ENCODE measurements at places on chromosomes 2 and 18. TPM values are rescaled to one million over a fixed set of nuclear protein-coding genes. Genes with fewer than 3 reads are reported as not detected.

Gene PSTPIP2
- total RNA-seq = 9.8 TPM

Gene ASPRV1
- 2.1 TPM for total RNA-seq

- no peak for DNase-seq
Observed at GRCh38 chr2:147247749-147248148, 597.1 kb upstream of the ACVR2A start.

- no peak for DNase-seq
Observed at GRCh38 chr2:157259960-157260359, 2.5 kb downstream of the GALNT5 start.

DNA sequence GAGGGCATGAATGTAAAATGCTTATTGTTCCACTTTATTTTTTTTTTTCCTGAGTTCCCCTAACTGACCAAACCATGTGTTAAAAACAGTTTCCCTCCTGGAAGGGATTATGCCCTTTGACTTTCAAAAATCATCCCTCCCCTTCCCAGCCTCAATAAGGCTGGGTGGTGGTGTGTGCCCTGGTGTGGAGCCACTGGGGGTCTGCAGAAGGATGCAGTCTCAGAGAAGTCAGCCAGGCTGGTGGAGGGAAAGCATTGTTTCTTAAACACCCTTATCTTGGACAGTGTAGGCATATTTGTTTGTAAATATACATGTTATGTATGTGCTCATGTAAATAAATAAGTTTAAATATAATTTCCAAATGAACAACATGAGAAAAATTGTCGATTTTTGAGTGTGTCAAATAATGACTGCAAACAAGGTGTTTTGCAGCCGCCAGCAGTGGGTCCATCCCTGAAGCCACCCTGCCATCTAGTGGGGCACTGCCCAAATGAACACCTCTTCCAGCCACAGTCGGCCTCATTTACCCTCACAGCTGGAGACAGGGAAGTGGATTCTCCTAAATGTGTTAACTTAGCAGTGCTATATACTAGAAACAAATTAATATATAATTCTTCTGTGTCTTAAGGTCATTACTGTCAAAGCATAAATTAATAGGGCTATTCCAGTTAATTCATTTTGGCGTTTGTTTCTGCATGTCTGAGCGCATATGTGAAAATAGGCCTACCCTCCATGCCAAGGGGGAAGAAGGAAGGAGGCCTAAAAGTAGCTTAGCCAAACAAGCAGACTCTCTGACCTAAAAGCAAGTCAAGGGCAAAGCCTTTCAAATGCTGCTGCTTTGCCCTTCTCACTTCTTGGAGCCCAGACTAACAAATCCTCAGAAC lies 209.6 kb upstream of the PIK3C3 start:
- no peak for DNase-seq

GRCh38 chr2:121626777-121627524 lies 22.3 kb downstream of the CLASP1 start:
- DNase-seq = no peak

DNA sequence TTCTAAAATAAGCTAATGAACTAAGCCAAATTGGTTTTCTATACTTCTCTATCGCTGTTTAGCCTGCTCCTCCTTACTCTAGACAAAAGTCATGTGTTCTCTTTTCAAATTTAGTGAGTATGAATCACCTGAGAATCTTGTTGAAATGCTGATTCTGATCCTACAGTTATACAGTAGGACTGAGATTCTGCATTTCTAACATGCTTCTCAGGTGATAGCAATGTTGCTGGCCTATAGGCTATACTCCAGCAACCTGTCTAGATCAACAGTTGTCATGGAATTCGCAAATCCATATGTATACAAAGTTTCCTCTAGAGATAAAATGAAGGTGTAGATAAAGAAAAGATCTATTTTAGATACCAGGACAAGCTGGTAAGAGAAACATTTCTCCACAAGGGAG lies 62.9 kb downstream of the MEMO1 start:
- no peak for DNase-seq

GRCh38 chr2:179412112-179412511 lies 147.5 kb upstream of the SESTD1 start:
- DNase-seq = no peak

DNA sequence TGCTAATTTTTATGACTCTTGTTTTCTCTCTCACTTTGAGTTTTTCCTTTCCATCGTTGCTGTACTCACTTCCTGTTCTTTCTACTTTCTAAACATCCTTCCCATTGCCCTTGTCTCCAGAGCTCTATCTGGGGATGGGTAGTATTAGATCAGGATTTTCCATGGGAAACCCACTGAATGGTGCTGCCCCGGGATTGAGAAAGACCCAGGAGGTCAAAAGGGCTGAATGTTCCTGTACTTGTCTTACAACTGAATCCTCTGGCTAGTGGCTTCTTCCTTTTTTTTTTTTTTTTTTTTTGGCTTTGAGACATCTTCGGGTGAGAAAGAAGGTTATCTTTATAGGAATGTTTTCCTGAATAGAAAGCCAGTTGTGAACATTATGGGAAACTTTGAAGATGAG lies 364.8 kb upstream of the SLC14A2 start:
- DNase-seq = no peak

DNA sequence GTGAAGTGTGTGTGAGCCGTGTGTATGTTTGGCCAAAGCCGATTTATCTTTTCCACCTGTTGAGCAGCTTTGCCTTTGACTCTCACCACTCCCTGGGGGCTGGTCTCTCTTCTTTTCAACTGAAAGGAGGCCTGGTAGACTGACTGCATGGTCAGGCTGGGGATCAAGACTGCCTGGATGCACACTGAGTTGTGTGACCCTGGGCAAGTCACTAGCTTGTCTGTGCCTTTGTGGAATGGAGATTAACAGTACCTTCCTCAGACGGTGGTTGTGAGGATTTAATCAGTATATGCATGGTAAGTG lies 85.5 kb downstream of the TANC1 start:
- DNase-seq = no peak

- no peak for DNase-seq
Observed at GRCh38 chr2:88897715-88898114, 206.2 kb downstream of the RPIA start.

DNA sequence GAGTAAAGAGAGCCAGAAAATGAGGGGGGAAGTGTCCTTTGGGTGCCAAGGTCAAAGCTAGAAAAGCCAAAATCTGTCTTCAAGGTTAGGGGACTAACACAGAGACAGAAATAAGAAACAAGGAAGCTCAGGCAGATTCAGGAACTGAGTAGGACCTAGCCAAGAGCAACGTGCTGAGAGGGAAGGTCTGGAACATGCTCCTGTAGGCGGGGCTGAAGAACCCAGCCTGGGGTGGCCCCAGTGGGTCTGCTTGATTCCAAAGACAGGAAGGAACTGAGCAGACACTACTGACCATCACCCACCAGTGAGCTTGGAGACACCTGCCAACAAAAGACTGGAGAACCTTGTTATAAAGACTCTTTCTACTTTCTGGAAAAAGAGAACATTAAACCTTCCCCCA lies 105.1 kb downstream of the SP3 start:
- no peak for DNase-seq

- DNase-seq = no peak
Observed at GRCh38 chr2:191270306-191271161, 25.3 kb downstream of the MYO1B start.

DNA sequence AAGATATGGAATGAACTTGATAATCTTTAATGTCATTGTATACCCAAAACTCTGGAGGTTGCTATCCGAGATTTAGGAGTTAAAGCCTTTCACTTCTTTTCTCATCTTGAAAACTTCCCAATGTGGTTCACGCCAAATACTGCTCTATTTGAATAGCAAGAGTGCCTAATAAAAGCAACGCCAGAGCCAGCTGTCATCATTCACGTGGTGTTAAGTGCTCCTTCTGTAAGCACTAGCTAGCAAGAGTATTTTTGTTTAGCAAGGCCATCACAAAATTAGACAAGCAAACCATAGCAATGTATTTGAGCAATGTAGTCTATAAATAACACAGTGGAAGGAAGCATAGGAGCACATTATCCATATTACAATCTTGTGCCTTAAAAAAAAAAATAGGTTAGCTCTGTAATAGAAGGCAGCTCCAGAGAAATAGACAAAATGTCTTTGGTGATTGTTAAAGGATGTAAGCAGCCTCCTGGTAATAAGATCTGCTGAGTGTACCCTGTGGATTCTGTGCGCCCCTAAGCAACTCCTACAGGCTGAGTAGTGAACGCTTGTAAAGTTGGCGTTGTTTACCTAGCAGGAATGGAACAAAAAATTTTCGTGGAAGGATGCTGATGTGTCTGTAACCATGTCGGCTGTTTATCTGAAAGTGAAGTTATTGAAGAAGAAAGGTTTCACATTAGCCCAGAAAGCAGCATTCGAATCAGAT lies 518.0 kb downstream of the CNTNAP5 start:
- no peak for DNase-seq

DNA sequence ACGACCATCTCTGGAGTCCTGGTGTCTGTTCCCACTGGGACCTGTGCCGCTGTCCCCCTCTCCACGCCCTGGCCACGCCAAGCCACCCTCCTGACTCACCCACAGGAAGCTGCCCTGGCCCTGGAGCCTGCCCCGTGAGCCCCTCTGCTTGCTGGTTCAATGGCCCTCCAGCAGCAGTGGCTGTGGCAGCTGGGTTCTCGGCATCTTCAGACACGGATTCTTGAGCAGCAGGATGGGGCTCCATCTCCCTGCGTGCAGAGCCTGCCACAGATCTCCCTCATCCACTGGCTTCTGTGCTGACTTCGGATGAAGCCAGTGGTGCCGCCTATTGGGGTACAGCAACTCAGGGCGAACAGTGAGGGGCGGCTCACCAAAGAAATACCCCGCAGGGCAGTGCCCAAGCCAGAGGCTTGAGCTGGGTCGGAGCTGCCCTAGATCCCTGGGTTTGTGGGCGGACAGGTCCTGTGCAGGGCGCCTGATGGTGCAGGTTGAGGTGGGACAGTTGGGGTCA lies 14.0 kb downstream of the CAPN10 start:
- DNase-seq = peak; percentile 58

- no peak for DNase-seq
Observed at GRCh38 chr2:137888845-137889244, 75.4 kb upstream of the HNMT start.

GRCh38 chr2:134074619-134075018 lies 179.3 kb upstream of the MGAT5 start:
- no peak for DNase-seq

Gene MARS2
- 6.5 TPM for total RNA-seq

DNA sequence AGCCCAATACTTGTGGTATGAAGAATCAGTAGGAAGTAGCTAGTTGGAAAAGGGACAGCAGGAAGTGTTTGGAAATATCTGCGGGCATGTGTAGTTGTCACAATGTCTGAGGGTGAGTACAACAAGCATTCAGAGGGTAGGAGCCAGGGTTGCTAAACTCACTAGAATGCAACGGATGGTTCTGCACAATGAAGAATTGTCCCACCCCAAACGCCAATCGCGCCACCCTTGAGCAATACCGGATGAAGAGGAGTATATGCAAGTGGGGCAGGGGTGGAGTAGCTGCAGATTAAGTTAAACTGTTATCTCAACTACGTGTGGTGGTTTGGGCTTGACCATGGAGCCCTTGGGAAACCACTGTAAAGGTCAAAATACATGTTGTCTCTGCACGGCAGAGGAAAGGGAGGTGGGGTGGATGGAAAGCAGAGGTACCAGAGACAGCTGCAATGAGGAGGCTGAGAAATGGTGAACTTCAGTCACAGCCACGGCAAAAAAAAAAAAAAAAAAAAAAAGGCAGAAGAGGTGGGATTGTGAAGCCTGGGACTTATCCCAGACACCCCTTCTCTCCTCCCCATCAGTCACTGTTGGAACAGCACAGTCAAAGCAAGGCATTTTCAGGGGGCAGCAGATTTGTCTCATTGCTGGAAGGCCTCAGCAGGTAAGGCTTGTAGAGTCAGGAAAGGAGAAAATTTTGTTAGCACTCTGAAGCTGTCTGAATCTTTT lies 5.2 kb downstream of the CCL20 start:
- DNase-seq = peak; percentile 80

Gene ZAP70
- total RNA-seq = 10.2 TPM

DNA sequence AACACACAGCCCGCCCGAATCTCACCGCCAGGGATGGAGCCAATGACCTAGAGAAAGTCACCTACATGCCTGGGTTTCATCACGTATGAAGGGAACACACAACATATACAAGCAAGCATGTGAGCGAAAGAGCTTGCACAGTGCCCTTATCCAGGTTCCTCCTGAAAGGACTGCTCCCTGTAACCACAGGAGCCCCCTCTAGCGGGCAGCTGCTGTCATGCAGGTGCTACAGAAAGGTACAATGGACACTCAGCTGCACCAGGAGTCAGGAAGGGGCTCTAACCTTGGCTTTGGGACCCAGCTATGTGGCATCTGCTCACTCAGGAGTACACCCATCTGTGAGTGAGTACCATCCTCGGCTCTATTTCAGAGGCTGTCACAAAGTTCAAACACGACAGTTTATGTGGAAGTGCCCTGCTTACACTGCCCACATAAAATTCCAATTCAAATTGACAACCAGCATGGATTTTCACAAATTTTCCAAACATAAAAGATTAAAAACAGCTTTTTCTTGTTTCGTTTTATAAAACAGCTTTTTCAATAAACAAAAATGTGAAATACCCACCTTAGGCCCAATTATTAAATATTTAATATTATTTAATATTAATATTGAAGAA lies 3.5 kb downstream of the NDUFA10 start:
- peak; percentile 84 for DNase-seq

GRCh38 chr2:210072922-210073509 lies 70.6 kb downstream of the RPE start:
- DNase-seq = no peak
